ENCODE measurements at places on chromosomes 13 and 19. TPM values are rescaled to one million over a fixed set of nuclear protein-coding genes. Genes with fewer than 3 reads are reported as not detected.

DNA sequence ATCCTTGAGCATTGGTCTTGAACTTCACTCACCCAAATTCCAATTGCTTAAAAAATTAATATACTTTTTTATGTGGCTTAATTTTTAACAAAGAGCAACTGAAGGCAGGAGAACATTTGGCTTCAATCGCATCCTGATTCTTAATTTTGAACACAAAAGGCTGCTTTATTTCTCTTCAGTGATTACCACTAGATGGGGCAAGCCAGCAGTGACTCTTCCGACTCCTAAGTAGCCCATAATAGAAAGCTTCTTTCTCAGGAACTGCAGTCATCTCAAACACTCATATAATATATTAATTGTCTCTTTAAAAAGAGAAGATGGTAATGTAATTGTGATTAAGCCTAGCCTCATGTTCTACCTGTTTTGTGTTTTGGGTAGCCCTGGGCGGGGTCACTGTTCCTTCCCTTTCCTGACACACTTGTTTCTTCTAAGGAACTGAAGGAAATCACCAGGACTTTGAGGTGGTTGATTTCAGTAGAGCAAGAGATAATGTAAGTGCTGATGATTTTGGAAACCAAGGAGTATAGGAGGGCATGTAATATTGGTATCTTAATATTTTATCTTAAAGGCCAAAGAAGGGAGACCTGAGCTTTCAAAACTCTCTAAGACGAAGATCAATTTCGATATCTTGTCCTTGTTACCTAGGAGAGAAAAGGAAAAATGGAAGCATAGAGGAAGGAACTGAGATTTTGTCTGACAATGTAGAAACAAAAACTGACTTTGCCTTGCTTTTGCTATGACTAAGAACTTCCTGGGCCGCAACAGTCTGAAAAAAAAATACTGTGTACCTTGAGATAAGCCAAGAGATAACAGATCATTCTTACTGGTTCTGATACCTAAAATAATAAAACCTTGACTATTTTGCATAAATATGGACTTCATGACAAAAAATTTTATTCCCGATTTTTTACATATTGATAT is 73.1 kb downstream of the TNFSF13B start:
- H3K36me3 ChIP-seq: no peaks in the 10 kb centered on the region
- H3K4me1 ChIP-seq: no peaks in the 10 kb centered on the region
- peak; percentile 3 for DNase-seq
- H3K4me3 ChIP-seq: no peak overlapping the region
- H3K27me3 ChIP-seq: peaks cover 2% of the 10 kb centered on the region
- H3K27ac ChIP-seq: no peak overlapping the region

- H3K27me3 ChIP-seq: no peaks in the 10 kb centered on the region
- H3K36me3 ChIP-seq: no peaks in the 10 kb centered on the region
- no peak overlapping the region for H3K4me3 ChIP-seq
- H3K27ac ChIP-seq: no peak overlapping the region
These were observed 16.0 kb downstream of the ITM2B start for GRCh38 chr13:48249018-48249417.

The MYBPC2 gene
- 1.2 TPM for polyA plus RNA-seq

GRCh38 chr13:44111701-44112100 is 232.0 kb downstream of the LACC1 start:
- no peaks in the 10 kb centered on the region for H3K4me1 ChIP-seq
- H3K36me3 ChIP-seq: no peaks in the 10 kb centered on the region
- no peak overlapping the region for H3K4me3 ChIP-seq
- no peak overlapping the region for H3K27ac ChIP-seq

The PRSS57 gene
- not detected for polyA plus RNA-seq
